MCF 10A (cell line): ENCODE measurements at places on chromosomes 7 and 10.

DNA sequence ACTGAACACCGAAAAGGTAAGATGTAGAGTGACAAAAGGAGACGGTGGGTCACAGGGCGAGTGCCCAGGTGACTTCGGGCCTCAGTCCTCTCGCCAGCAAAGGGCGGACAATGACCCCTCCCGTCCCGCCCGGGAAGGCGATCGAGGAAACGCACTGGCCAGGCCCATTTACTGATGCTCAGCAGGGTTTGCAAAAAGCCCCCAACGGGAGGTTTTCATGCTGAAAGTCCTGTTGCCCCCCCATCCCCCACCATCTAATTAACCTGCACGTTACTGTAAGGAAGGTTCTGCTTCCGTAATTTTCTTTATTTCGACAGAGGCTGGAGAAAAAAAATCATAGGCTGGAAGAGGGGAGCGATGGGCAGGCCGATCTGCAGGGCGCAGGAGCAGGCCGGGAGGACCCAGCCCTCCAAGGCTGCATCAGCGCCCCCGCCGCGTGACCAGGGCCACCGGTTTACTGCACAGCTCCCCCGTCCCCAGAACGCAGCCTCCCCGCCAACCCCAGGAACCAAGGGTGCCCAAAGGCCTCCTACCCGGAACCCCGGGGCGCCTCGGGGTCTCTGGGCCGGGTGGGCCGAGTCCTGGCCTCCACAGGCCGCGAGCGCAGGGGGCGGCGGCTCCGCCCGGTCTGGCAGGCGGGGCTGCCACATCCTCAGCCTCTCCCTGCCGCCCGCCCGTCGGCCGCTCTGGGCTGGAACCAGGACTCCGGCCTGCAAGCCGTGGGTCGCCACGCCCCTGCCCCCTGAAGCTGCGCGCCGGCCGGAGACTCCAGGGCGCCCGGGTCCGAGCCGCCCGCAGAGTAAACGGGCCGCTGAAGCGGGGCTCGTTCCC is 613 bp downstream of the OAT start:
- peak; percentile 55 for DNase-seq
- H3K4me3 ChIP-seq: peak overlapping the region; percentile 78
- peaks cover 9% of the 10 kb centered on the region for H3K36me3 ChIP-seq
- peak overlapping the region; percentile 81 for H3K27ac ChIP-seq
- no peaks in the 10 kb centered on the region for H3K27me3 ChIP-seq

- H3K27me3 ChIP-seq: no peaks in the 10 kb centered on the region
- no peak overlapping the region for H3K27ac ChIP-seq
- no peak overlapping the region for H3K4me3 ChIP-seq
- H3K4me1 ChIP-seq: peaks cover 11% of the 10 kb centered on the region
- no peak for DNase-seq
- no peaks in the 10 kb centered on the region for H3K36me3 ChIP-seq
Measured at GRCh38 chr10:102559764-102560163, 56.0 kb downstream of the SUFU start.

DNA sequence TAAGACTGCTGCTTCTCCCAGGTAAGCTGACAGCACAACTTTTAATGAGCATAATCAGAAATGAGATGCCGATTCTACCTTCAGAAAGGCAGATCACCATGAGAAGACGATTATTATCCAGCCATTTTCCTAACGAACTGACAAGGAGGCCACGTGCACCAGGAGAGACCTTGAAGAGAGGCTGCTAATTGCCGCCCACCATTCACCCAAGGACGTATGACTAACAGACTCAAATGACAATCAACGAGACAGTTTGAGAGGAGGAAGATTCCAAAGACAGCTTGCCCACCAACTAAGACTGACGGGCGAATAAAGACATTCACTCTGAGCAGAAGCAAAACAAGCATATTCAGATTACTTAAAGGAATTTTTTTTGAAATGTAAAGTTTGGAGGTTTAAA is 301.9 kb upstream of the TAC1 start:
- DNase-seq: no peak
- no peaks in the 10 kb centered on the region for H3K4me1 ChIP-seq
- no peaks in the 10 kb centered on the region for H3K36me3 ChIP-seq
- no peak overlapping the region for H3K4me3 ChIP-seq
- H3K27me3 ChIP-seq: peaks cover 22% of the 10 kb centered on the region

DNA sequence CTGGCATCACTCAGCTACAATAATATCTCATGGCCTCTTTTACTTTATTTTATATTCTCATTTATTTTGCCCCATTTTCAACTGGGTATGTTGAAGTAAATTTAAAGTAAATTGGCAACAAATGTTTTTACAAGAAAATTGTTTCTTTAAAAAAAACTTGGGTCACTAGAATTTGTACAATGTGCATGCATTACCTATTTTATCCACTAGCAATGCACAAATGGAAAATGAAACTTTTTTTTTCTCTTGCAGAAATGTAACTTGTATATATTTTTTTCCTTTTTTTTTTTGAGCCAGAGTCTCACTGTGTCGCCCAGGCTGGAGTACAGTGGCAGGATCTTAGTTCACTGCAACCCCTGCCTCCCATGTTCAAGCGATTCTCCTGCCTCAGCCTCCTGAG is 10.3 kb upstream of the H2AZ2 start:
- no peak overlapping the region for H3K4me3 ChIP-seq
- no peak for DNase-seq
- H3K27ac ChIP-seq: no peak overlapping the region
- no peaks in the 10 kb centered on the region for H3K27me3 ChIP-seq

- H3K4me1 ChIP-seq: peaks cover 6% of the 10 kb centered on the region
- no peak for DNase-seq
- no peak overlapping the region for H3K4me3 ChIP-seq
- no peaks in the 10 kb centered on the region for H3K27me3 ChIP-seq
- no peaks in the 10 kb centered on the region for H3K36me3 ChIP-seq
- H3K27ac ChIP-seq: no peak overlapping the region
Measured at GRCh38 chr7:27586825-27587224, 75.9 kb downstream of the HIBADH start.

- no peaks in the 10 kb centered on the region for H3K27me3 ChIP-seq
- peaks cover 18% of the 10 kb centered on the region for H3K4me1 ChIP-seq
- peak; percentile 59 for DNase-seq
- H3K36me3 ChIP-seq: peaks cover 36% of the 10 kb centered on the region
Measured at GRCh38 chr10:8055420-8056349, 1.2 kb downstream of the GATA3 start.

DNA sequence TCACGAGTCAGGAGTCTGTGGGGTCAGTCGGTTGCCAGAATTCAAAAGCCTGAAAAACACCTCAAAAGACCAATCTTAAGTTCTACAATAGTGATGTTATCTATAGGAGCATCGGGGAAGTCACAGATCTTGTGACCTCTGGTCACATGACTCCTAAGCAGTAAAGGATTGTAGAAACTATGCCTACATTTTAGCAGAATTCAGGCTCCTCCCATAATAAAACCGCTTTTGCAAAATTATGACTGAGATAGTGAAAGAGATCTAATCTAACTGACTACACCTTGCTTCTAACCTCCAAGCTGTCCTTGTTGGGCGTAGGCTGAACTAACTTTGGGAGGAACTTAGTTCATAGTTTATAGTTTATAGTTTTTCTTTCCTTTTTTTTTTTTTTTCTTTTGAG is 16.6 kb downstream of the SSMEM1 start:
- H3K27ac ChIP-seq: no peak overlapping the region
- no peaks in the 10 kb centered on the region for H3K4me1 ChIP-seq

DNA sequence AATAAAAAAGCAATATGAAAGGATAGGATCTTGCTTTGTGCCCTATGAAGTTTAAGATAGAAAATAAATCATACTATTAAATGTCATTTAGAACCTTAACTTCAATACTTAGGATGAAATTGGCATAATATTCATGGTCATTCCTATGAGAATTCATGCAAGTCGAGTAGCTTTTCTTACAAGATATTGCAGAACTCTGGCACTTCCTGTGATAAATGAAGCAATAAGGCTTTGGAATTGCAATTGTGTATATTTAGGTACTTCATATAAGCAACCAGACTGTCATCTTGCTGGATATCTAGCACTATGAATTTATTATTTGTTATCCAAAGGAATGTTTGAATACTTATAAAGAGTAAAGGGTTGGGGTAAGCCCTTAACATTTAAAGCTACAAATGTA is 116.5 kb downstream of the ZNF438 start:
- peak; percentile 42 for DNase-seq
- H3K4me3 ChIP-seq: no peak overlapping the region
- peaks cover 4% of the 10 kb centered on the region for H3K36me3 ChIP-seq
- H3K27me3 ChIP-seq: no peaks in the 10 kb centered on the region

- H3K27ac ChIP-seq: peak overlapping the region; percentile 44
- DNase-seq: no peak
- no peak overlapping the region for H3K4me3 ChIP-seq
- peaks cover 21% of the 10 kb centered on the region for H3K4me1 ChIP-seq
Measured at GRCh38 chr10:60767424-60767823, 10.9 kb upstream of the CDK1 start.

GRCh38 chr10:49382826-49383225 is 13.1 kb downstream of the DRGX start:
- no peak overlapping the region for H3K27ac ChIP-seq
- peaks cover 6% of the 10 kb centered on the region for H3K36me3 ChIP-seq
- DNase-seq: no peak
- no peaks in the 10 kb centered on the region for H3K4me1 ChIP-seq
- peaks cover 32% of the 10 kb centered on the region for H3K27me3 ChIP-seq

GRCh38 chr7:76310102-76310957 is 7.9 kb downstream of the HSPB1 start:
- H3K4me3 ChIP-seq: no peak overlapping the region
- peak; percentile 29 for DNase-seq
- H3K36me3 ChIP-seq: no peaks in the 10 kb centered on the region
- H3K4me1 ChIP-seq: peaks cover 23% of the 10 kb centered on the region
- peak overlapping the region; percentile 57 for H3K27ac ChIP-seq

DNA sequence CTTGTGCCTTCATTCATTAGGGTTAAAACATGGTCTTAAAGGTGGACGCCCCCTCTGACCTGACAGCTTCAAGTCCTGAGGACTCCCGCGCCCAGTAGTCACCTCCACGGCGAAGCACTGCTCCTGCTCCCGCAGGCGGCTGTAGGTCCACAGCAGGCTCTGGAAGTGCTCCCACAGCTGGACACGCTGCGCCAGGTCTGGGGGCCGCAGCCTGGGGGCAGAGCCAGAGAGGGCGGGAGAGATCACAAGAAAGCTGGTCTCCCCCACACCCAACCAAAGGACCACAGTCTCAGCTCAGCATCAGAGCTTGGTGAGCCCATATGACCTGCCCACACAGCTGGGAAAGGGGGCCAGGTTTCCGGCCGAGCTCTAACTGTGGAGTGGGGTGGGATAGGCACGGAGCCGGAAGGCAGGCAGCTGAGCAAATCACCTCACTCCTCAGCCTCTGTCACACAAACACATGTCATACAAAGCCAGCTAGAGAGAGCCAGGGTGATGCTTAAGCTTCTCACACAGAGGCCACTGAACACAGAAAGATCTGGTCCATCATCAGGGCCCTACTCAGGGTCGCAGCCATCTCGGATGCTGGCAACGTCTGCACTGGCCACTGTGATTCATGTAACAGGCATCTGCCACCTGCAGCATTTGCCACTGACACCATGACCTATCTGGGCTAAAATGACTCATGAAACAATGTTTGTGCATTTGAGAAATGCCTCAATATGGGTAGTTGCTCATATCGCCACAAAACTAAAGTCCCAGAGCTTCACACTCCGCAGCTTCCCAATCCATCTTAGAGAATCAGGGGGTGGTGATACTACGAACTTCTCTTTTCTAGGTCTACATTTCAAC is 12.6 kb downstream of the HPS1 start:
- H3K4me3 ChIP-seq: no peak overlapping the region
- H3K27me3 ChIP-seq: no peaks in the 10 kb centered on the region
- no peak for DNase-seq
- no peak overlapping the region for H3K27ac ChIP-seq

DNA sequence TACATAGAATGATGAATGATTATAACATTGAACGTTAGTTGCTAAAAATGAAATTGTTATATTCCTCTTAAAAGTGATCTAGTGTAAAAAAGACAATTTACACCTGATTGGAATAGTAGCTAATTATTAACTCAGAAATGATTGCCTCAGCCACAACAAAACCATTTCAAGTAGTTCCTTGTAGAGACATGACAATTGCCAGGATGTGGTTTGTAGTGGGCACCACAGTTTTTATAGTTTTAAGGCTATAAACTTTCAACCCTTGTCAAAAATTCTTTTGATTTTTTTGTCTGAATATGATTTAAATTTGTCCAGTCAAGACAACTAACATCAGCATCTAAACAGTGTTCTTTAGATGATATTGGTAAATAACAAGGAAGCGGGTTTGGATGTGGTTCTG is 145.2 kb downstream of the SUGCT start:
- no peak overlapping the region for H3K27ac ChIP-seq
- H3K4me1 ChIP-seq: no peaks in the 10 kb centered on the region
- no peaks in the 10 kb centered on the region for H3K27me3 ChIP-seq
- no peak overlapping the region for H3K4me3 ChIP-seq

- H3K27ac ChIP-seq: no peak overlapping the region
- peaks cover 15% of the 10 kb centered on the region for H3K27me3 ChIP-seq
- no peaks in the 10 kb centered on the region for H3K4me1 ChIP-seq
Measured at GRCh38 chr10:14016931-14017333, 313.8 kb downstream of the FRMD4A start.

DNA sequence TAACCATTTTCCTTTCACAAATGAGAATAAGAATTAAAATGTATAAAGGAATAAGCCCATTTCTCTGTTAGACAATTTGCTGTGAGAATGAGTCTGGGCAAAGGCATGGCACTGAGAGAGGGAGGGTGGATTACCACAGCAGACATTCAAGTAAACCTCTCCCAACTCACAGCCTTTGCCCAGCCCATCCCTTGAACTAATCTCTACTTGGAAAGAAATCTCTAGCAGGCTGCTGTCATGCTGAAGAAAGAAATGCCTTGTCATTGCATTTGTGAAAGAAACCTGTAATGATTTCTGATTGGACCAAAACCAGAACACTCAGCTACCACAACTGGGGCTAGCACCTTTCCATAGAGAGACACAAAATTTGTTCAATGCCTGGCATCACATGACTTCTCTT is 39.2 kb downstream of the CH25H start:
- no peak overlapping the region for H3K27ac ChIP-seq
- H3K36me3 ChIP-seq: no peaks in the 10 kb centered on the region
- no peak for DNase-seq

DNA sequence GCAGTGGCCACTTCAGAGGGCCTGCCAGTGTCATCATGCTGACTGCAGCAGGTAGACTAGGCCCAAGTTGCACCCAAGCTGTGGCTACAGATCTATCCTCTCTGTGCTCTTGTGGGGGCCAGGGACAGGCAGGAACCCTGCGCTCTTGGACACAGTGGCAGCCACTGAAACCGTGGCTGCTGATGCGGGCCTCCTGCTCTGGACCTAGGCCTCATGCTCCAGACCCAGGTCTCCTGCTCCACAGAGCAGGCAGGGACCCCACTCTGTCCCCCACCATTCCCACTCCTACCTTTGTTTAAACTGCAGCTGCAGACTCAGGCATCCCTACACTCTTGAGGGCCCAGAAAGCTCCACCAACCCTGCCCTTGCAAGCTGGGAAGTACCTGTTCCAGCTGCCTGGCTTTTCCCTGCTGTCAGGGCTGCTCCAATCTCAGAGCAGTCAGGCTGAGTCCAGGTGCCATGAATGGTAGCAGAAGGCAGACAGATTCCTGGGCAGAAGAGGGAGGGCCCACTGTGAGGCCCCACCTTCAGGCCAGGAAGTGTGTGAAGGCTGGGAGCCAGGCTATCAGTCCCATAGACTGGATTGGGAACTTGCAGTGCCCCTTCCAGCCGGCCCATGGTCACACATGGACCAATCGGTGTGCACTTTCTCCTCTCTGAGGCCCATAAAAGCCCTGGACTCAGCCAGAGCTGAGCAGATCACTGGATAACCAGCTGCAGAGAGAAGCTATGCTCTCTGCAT is 634.0 kb upstream of the SEMA3D start:
- no peak overlapping the region for H3K4me3 ChIP-seq
- no peaks in the 10 kb centered on the region for H3K4me1 ChIP-seq
